ENCODE measurements at places on chromosomes 5 and 9.

DNA sequence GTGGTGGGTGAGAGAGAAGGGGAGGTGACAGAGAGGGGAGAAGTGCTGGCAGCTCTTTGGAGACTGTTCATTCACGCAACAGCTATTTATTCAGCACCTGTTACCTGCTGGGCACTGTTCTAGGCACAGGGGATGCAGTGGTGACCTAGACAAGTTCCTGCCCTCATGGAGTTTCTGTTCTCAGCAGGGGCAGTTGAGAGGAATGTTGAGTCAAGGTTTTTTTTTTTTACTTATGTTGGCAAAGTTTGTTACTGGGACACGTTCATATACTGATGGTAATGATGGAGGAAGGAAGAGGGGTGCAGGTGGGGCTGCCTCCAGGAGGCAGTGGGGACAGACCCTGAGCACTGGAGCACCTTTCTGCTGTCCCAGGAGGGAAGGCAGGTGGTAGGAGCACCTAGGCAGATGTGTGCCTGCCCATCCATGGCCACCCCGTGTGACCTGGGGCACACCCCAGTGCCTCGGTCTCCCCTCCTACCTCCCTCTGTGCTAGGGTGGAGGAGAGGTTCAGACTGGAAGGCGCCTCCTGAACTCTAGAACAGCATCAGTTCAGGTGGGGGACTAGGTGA lies 49.4 kb upstream of the SLC25A51 start:
- DNase-seq, result no peak

- DNase-seq, result no peak
These were observed 365.2 kb upstream of the TUSC1 start for GRCh38 chr9:26043431-26043830.

DNA sequence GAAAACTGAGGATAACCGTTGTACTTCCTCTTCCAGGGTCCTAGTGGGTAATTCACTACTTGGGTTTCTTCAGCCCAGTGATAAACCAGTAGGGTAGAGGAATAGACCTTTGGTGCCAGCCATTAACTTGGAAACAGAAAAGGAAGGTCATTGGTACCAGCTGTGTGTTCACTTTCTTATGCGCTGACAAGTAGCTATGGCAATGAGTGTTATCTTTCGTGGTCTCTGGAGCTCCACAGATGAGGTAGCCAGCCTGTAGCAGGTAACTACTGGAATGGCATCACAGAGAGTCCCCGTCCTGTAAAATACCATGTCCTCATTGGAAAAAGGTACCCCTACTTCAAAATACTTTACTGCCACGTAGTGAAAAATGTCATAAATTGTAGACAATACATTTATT lies 2.3 kb downstream of the UHRF2 start:
- DNase-seq, result no peak

GRCh38 chr9:132733260-132733815 lies 63.1 kb downstream of the GTF3C4 start:
- DNase-seq, result no peak

GRCh38 chr9:134597957-134598883 lies 43.4 kb upstream of the COL5A1 start:
- no peak for DNase-seq

All from AML-193 (cell line).